ENCODE measurements at places on chromosomes 3 and 15.

DNA sequence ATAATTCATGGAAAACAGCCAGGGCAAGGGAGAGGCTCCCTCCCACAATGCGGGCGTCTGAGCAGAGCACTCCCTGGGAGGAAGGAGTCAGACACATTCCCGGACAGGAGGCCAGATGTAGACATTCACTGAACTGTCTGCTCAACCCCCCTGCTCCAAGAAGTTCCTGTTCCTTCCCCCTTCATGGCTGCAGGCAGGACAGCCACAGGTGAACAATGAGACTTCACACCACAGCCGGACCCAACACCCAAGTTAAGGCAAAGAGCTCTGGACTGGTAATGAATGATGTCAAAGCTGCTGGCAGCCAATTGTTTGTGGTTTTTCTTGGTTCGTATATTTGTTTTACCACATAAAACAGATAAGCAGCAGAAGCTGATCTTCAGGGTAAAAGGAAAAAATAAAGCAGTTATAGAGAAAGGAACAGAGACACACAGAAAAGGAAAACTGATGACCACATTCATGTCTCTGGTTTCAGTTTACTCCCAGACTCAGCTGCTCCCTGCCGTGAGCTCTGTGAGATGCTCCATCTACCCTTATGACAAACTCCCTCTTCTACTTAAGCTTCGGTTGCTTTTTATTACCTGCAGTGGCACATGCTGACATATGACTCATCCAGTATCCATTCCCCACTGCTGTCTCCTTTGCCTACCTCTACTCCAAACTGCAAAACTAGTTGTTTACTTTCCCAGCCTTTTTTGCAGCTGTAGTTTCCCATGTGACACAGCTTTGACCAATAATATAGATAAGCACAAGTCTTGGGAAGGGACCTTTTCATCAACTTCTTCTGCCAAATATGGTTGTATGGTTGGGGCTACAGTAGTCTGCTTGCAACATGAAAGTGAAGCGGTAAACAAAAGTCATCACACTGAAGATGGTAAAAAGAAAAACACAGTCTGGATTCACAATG, 33.1 kb downstream of the DZIP1L start:
- DNase-seq = no peak

- peak; percentile 63 for DNase-seq
These were observed 34.8 kb upstream of the CD47 start for GRCh38 chr3:108125550-108126071.

DNA sequence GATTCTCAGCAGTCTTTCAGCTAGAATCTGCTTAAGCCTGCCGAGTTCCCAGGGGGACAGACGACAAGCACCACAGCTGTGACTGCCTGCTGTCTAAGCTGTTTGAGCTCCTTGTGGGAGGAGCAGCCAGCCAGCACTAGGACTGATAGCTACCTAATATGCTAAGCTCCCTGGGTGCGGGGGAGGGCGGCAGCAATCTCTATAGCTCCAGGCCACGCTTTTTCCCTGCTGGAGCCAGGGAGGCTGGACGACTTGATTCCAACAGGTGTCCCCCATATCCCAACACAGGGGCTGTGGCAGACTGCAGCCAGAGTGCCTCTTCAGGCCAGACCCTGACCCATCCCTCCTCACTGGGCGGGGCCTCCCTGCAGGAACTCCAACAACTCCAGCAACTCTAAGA, 134.1 kb upstream of the ARPP21 start:
- no peak for DNase-seq

DNA sequence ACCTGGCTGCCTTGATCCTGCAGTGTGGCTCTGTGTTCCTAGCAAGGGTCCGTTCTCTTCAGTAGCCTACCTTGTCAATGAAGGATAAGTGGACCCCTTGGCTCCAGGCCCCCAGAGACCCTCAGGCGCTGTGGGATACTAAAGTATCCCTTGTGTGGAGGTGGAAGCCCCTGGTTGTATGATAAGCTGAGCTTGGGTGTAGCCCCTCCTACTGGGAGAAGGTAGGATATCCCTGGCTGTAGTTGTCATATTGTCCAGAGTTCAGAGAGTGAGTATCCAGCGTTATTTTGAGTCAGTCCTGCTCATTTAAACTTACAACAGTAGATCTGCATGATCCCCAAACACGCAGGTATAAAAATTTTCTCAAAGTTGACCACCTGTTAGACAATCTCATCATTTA, 496.8 kb downstream of the CNTN4 start:
- DNase-seq = no peak

DNA sequence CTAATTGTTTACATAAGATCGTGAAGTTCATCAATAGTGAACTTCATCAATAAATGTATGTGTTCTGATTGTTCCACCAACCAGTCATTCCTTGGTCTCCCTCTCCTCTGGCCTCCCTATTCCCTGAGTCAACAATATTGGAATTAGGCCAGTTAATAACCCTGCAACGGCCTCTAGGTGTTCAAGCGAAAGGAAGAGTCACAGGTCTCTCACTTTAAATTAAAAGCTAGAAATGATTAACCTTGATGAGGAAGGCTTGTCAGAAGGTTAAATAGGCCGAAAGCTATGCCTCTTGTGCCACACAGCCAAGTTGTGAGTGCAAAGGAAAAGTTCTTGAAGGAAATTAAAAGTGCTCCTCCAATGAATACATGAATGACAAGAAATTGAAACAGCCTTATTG, 89.4 kb upstream of the ACKR4 start:
- no peak for DNase-seq

DNA sequence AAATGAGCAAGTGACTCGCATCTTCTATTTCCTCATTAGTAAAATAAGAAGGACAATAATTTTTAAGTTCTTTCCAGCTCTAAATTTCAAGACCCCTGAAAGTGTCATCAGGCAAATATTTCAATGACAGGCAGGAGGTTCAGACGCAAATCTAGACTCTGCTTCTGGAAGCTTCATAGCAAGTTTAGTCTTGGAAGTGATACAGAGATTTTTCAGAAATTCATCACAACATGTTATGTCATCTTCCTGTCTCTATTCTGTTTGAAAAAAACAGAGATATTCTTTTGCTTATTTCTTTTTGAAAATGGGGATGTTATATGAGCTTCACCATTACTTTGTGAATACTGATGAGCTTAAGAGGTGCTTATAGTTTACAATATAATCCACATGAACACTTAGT, 74.0 kb downstream of the C3orf85 start:
- DNase-seq = no peak

- DNase-seq = no peak
These were observed 253.1 kb downstream of the CGGBP1 start for GRCh38 chr3:87805670-87806069.

DNA sequence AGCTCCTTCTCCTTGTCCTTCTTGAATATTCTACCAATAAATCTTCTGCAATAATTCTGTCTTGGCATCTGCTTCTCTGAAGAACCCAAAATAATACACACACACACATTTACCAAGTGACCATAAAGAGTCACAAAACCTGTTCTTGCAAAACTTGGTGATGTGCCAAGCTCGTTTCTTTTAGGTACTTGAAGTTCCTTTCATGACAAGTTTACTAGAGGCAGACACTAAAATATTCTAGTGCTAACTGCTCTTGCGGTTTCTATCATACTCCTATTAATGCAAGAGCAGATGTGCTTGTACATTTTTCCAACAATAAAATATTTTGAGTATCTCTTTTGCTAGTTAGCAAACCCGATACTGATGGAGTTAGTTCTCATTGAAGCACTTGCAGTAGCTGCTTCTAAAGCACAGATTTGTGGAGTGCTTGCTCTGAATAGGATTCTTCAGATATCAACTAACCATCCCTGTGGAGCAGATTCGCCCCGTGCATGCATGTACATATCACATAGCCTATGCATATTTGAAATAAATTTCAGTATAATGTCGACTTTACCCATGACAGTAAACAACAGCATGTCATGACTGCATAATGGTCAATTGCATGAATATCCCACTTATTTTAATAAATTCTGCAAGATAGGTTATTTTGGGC, 23.2 kb downstream of the HHLA2 start:
- no peak for DNase-seq

DNA sequence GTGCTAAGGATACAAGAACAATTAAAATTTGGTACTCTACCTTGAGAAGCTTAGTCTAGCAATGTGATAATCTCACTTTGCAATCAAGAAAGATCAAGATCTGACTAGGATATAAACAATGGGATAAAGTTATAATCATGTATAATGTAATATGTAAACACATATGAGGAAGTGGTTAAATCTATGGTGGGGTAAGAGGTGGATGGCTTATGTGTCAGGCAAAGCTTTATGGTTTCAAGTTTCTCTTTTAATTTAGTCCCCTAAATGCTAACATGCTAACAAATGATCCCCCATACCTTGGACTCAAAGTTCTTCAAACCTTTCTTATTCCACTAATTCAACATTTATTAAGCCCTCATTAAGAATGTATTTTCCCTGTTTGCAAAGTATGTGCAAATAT, 2.5 kb downstream of the RSL24D1 start:
- DNase-seq = no peak

DNA sequence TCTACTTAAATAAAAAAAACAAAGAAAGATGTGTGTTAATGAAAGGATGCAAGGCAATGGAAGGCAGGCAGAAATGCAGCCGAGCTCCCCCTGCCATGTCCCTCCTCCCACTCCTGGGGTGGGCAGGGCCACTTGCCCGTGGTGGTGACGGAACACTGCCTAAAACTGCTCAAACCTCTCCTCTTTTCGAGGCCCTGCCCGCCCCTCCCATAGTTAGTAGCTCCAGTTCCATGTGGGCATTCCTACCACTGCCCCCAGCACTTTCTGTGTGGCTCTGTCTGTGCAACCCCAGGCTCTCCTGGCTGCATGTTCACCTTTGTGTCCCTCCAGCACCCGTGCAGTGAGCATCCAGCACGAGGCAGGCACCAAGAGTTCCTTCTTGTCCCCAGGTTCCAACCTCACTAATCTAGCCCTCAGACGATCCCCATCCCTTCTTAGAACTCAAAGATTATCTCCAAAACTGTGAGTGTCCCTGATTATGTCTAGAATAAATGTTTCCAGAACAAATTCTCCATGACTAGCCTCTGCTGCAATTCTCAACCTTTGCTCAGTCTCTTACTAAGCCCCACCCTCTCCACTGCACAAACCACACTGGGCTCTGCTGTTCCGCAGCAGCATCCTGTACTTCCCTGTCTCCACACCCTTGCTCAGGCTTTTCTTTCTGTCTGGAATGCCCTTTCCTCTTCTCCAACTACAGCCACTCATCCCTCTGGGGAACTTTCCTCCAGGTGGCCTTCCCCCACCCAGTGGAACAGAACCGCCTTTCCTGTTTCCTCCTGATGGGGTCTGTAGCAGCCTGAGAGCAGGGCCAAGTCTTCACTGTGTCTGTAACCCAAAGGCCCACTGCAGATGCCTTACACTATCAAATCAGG, 32.6 kb upstream of the SPTBN5 start:
- no peak for DNase-seq

DNA sequence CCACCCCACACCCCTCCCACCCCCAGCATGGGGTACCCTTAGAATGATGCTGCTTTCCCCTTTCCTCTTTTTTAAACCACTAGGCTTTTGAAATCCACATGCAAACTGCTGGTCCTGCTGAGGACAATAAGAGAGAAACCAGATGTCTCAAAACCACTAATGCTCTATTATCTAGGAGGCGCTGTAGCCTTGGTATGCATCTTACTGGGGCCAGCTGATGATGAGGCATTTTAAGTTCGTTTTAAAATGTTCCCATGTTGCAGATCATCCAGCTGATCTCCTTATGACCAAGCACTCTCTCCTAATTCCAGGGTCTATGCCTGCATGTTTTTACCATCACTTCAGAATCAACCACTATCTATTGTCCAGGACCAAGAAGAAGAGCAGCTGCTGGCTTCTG, 1.3 kb downstream of the NME9 start:
- no peak for DNase-seq

- DNase-seq = no peak
These were observed 708.3 kb downstream of the FHIT start for GRCh38 chr3:60542995-60543394.

DNA sequence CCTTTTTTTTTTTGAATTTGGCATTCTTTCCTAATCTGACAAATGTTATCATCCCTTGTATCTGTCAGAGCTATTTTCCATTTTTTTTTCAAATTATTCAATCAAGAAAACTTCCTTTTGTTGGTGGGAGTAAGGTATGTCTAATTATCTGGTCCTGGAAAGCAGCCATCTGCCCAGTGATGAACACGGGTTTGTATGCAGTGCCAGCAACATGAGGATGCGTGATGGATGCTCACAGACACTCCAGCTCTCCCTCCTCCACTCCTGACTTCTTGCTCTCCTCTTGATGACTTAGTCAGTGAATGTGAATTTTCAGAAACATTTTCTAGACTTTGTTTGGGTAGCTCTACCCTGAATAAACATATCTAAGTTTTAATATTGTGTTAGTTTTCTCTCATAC, 79.2 kb downstream of the IL1RAP start:
- DNase-seq = no peak

DNA sequence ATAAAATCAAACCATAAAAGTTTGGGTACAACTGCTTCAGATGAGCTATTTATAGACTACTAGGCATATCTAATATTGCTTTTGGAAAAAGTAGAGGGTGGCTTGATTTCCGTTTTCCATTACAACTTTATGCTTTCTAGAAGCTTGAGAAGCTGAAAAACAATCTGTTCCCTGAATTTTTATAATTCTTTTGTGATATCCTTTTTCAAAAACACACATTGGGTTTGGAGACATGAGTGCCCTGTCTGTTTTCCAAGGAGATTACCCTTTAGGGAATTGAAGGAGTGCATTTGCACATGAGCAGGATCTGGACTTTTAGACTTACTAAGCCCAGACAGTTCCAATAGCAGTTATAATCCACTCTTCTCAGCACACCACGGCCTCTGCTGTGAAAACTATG, 49.5 kb upstream of the FILIP1L start:
- no peak for DNase-seq

GRCh38 chr3:52854013-52854412, 19.2 kb upstream of the MUSTN1 start:
- DNase-seq = no peak

DNA sequence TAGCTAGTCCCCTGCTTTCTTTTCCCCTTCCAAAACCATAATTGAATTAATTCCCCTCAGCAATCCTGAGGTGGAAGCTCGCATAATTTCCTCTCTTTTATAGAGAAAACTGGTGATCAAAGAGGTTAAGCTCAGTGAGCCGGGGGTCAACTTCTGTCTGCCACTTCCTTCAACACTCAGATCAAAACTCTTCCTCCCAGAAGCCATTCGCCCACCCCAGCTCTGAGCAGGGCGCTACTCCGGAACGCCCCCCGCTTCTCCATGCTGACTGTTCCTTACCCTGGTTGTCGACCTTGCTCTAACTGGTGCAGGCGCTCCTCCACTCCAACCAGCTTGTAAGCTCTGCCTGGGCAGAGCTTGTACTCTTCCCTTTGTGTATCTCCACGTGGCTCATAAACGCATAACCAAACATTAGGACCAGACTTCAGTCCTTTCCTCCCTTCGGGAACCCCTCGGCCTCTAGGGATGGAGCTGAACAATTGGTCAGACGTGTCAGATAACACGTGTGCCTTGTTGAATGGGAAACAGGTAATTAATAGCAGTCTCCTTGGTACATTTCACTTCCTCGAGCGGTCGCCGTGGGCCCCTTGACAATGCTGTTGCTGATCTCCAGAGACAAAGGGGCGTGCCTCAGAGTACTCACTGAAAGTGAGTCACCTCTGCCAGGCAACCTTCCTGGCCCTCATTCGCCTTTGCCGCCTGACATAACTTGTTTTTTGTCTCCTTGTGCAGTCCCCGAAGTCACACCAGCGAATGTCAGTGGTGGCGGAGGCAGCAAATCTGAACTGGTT, 71.8 kb downstream of the IL5RA start:
- DNase-seq = no peak

- no peak for DNase-seq
These were observed 206.8 kb upstream of the TPRG1 start for GRCh38 chr3:188964957-188965356.

GRCh38 chr3:37887062-37887461, 25.4 kb downstream of the CTDSPL start:
- DNase-seq = no peak

Data from activated naive CD8-positive, alpha-beta T cell treated with anti-CD3 and anti-CD28 coated beads, Interleukin-2, amount 50 U/mL, for 24 hours (primary cell).